ENCODE measurements at places on chromosomes 2 and 18. TPM values are rescaled to one million over a fixed set of nuclear protein-coding genes. Genes with fewer than 3 reads are reported as not detected.

DNA sequence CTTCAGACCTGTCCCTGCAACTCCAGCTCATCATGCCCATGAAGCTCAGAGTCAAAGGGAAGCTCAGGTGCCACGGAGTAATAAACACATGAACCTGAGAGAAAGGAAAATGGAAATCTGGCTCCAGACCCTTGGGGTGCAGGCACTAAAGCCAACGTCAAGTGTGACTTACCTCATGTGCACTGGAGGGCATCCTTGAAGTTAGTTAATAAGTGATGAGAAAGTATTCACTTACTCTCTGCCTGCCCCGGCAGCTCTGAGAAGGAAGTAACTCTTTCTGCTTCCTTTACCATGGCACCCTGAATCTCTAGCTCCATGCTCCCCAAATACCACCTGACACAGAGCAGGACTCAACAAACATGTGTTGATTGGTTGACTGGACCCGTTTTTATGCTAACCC, 21.4 kb upstream of the AGAP1 start:
- DNase-seq: no peak

GRCh38 chr2:173401716-173402326, 47.1 kb downstream of the CDCA7 start:
- DNase-seq: no peak

Gene CYS1
- 0.13 TPM for total RNA-seq

DNA sequence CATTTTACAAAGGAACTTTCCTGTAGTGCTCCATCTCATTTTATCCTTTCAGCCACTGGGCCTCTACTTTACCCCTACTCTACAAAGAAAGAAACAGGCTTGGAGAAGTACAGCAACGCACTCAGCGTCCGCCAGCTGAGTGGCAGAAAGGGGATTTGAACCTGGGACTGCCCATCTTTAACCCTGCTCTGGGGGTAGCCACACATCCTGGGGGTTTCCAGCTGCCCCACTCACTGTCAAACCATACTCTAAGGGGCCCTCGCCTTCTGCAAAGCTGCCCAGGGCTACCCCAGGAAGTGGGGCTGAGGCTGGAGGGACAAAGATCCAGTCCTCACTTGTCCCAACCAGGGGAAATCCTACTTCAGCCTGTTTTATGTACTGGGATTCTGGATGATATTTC, 17.9 kb downstream of the HS1BP3 start:
- DNase-seq: no peak

GRCh38 chr2:181546086-181546485, 88.9 kb downstream of the ITGA4 start:
- DNase-seq: no peak

- DNase-seq: peak; percentile 92
Measured at GRCh38 chr2:161122772-161123530, 37.3 kb upstream of the TANK start.

GRCh38 chr2:63122921-63123320, 72.3 kb downstream of the OTX1 start:
- no peak for DNase-seq

Gene CEP76
- 13.8 TPM for total RNA-seq

Gene MPHOSPH10
- 28.9 TPM for total RNA-seq

Gene KCNG3
- not detected for total RNA-seq

Gene AQP12B
- total RNA-seq: not detected

GRCh38 chr2:73907840-73908452, 15.1 kb downstream of the ACTG2 start:
- peak; percentile 87 for DNase-seq

- no peak for DNase-seq
Measured at GRCh38 chr2:176650838-176651555, 381.8 kb downstream of the MTX2 start.

- peak; percentile 15 for DNase-seq
Measured at GRCh38 chr2:47003641-47004427, 88.2 kb upstream of the MCFD2 start.

DNA sequence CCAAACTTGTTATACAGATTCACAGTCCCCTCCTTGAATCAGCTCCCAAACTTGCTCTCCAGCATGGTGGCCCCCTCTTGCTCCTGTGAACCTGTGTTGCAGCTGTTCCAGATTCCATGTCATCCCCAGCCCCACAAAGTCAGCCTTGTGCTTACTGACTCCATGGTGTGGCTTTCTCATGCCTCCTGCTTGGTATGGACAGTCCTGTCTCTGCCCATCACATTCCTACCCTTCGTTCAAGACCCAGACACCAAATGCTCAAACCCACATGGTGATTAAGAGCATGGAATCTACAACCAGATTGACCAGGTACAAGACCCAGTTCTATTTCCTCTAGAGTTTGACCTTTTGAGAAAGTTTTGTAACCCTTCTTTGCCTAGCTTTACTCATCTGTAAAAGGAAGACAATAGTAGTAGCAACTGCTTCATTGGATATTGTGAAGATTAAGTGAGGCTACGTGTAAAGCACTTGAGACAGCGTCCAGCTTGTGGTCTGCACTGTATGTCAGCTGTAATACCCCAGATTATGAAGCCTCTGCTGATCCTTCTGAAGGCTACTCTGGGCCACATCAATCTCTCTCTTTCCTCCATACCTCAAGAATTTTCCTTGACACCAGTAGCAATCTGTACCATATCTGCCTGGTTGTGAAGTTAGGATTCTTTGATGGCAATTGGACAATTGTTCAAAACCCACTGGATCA, 146.4 kb upstream of the HAAO start:
- no peak for DNase-seq

DNA sequence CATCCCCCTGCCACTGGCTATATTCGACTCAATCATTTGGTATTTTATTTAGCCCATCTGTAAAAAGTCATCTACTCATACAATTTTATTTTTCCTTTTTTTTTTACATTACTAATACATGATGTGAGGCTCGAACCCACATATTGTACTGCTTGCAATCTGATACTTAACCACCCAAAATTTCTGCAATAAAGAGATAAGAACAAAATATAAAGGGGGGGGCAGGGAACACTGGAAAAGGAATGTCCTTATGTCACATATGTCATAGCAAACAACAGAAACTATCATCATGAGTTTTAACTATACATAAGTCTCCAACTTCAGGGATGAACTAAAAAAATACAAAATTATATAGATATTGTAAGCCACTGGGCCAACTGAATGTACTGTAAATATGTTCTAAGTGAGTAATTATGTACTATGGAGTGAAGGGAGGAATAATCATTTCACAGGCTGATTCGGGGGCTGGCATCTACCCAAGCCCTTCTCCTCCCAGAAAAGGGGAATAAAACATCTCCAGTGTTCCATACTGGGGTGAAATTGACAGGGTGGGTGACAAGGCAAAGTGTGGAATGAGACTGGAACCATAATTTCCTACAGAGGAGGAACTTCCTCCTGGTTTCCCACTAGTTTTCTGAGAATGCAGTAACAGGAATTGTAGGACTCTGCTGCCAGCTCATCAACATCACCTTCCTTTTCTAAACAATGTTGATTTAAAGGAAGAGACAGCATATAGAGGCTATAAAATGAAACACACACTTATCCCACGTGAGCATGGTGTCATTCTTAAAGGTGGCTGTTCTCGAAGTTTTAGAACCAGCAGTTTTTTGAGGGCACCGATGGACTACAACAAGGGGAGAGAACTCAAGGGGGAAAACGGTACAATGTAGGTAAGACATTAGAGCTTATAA, 79.5 kb downstream of the FARSB start:
- DNase-seq: no peak

- DNase-seq: peak; percentile 15
Measured at GRCh38 chr2:96374211-96374951, 38.8 kb downstream of the NCAPH start.

GRCh38 chr18:5969989-5970403, 74.7 kb upstream of the TMEM200C start:
- DNase-seq: no peak

- DNase-seq: no peak
Measured at GRCh38 chr2:207974216-207974605, 51.1 kb downstream of the PLEKHM3 start.

DNA sequence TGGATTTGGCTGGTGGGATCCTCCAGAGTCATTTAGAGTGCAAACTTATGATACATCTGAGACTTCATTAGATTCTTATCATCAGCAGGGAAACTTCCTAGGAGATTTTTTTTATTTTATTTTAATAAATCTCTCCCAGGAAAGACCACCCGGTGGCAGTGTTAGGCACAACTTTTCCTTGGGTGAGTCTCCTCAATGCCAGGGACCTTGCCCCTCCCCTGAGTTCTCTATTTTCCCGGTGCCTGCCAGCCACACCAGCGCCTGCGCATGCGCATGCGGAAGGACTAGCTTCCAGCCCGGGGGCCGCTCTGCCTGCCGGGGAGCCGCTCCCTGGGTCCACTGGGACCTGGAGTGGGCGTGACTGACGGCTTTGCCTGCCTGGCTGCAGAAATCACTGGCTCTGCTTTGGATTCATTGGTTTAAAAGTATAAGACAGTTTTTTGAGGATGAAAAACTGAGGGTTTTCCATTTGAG, 86.6 kb downstream of the TMEM182 start:
- peak; percentile 83 for DNase-seq

GRCh38 chr18:59048378-59048777, 91.3 kb upstream of the SEC11C start:
- no peak for DNase-seq

DNA sequence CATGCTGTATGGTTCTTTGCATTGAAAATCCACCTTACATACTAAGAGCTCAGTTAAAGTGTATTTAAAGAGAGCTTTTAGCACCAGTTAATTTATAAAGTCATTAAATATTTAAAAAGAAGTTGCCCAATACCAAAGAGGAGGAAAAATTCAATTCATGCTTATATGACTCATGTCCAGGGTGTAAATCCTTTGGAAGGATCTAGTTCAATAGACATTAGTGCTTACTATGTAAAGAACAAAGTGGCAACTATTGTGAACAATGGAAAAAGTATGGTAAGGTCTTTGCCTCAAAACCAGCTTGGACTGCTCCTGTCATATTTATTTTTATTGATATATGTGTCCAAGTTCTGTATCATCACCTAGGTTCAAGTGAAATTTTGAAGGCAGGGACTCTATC, 90.5 kb downstream of the SCN9A start:
- DNase-seq: no peak

- no peak for DNase-seq
Measured at GRCh38 chr2:131039535-131039907, 53.7 kb downstream of the FAM168B start.

DNA sequence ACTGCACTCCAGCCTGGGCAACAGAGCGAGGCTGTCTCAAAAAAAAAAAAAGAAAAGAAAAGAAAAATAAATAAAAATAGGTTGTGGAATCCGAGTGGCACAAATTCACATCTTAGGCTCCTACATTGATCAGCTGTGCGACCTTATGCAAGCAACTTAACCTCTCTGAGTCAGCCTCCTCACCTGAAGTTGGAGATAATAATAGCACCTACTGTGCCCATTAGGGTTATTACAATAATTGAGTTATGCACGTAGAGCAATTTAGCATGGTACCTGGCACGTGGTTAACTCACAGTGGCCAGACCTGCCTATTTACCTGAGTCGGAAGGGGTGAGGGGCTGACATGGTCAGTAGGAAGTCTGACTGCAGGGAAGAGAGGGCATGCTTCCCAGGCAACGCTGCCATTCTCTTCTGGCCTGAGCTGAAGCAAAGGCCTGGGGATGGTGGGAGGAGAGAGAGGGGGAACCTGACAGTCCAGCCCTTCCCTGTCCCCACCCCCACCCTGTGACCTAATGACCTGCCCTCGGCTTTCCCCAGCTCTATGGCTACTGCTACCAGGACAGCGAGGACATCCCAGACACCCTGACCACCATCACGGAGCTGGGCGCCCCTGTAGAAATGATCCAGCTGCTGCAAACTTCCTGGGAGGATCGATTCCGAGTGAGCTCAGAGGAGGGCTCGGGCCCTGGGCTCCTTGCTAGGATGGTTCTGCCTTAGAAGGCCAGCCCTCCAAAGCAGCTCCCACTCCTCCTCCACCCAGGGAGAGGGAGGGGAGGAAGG, 5.1 kb downstream of the PKDCC start:
- no peak for DNase-seq

Gene TMEM237
- 92.9 TPM for total RNA-seq

- DNase-seq: peak; percentile 93
Measured at GRCh38 chr2:200408428-200409316, 101.2 kb downstream of the KCTD18 start.

DNA sequence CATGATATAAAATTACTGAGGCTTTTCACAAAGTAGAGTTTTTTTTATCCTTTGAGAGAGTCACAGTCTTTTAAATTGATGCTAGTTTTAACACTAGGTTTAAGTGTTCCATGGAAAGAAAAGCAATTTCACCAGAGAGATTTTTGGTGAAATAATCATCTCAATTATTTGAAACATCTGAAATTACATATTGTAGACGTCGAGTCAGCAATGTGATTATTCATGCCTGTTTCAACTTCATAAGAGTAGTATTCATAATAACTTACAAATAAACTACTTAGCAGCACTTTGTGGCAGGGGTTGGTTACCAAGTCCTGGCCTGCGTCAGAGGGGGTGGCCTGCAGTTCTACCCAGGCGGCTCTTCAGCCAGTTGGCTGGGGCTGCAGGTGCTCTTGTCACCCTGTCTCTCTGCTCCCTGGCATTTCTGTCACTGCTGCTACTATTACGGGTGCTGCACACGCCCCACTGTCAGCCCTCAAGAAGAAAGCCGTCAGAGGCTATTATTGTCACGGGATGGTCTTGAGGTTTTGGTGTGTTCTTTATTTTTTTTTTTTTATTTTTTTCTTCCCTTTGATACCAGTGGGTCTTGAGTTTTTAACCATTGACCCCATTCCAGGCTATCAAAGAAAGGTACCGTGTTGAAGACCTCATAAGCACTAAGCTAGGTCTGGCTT, 50.4 kb downstream of the MALT1 start:
- DNase-seq: no peak

Gene OTOF
- total RNA-seq: 0.06 TPM

GRCh38 chr2:69554981-69555380, 88.6 kb downstream of the AAK1 start:
- no peak for DNase-seq

GRCh38 chr18:57767259-57768050, 35.7 kb downstream of the ATP8B1 start:
- no peak for DNase-seq

DNA sequence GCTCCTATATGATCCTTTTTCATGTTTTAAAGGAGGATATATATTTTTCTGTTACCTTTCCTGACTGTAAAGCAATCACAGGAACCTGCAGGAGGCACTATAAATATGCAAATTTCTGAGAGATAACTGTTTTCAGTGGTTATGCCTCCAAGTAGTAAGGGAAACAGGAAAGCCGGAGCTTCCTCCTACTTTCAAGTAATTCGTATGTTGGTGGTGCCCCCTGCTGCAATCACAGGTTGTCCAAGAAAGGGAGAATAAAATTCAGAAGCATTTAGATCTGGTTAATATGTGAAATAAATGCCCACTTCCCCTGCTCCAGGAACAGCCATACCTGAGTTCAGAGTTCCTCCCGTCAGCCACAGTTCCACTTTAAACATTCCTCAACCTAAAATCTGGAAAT, 12.0 kb upstream of the BCL11A start:
- no peak for DNase-seq

- DNase-seq: no peak
Measured at GRCh38 chr18:70172225-70172624, 33.3 kb downstream of the RTTN start.

GRCh38 chr18:79789901-79790890, 7.5 kb upstream of the KCNG2 start:
- DNase-seq: no peak

GRCh38 chr2:163436963-163437362, 298.8 kb downstream of the FIGN start:
- DNase-seq: no peak

Gene CD28
- total RNA-seq: 0.52 TPM

Gene CRYGC
- total RNA-seq: not detected

- DNase-seq: no peak
Measured at GRCh38 chr2:168658706-168659105, 143.7 kb upstream of the NOSTRIN start.

GRCh38 chr2:64804651-64805050, 150.9 kb upstream of the SERTAD2 start:
- peak; percentile 48 for DNase-seq

- no peak for DNase-seq
Measured at GRCh38 chr2:119430023-119430498, 1.6 kb upstream of the TMEM37 start.
